ENCODE measurements at places on chromosomes 6 and 20.

- DNase-seq: no peak
- H3K4me3 ChIP-seq: peak overlapping the region; percentile 45
- H3K27ac ChIP-seq: peak overlapping the region; percentile 97
Measured at GRCh38 chr6:156773935-156774852, 3.0 kb upstream of the ARID1B start.

DNA sequence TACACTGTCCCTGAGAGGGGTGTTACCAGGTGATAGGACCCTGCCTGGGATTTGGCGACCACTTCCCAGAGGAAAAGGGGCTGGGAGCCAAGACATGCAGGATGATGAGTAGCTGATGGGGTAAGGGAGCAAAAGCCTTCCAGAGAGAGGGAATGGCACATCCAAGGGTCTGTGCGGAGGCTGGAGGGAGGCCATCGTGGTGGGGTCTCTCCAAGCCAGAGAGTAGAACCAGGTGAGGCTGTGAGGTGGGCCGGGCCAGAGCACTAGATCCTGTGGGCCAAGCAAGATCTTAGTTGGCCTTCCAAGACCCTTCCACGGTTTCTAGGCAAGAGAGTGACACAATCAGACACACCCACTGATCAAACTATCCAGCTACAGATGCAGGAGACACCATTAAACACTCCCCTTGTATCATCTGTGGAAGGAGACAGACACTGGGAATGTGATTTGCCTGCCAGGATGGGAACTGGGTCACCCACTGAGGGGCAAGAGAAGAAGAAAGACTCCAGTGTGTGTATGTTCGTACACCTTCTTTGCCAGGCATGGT lies 128.9 kb downstream of the BANF2 start:
- no peaks in the 10 kb centered on the region for H3K36me3 ChIP-seq
- DNase-seq: no peak
- no peak overlapping the region for H3K27ac ChIP-seq

DNA sequence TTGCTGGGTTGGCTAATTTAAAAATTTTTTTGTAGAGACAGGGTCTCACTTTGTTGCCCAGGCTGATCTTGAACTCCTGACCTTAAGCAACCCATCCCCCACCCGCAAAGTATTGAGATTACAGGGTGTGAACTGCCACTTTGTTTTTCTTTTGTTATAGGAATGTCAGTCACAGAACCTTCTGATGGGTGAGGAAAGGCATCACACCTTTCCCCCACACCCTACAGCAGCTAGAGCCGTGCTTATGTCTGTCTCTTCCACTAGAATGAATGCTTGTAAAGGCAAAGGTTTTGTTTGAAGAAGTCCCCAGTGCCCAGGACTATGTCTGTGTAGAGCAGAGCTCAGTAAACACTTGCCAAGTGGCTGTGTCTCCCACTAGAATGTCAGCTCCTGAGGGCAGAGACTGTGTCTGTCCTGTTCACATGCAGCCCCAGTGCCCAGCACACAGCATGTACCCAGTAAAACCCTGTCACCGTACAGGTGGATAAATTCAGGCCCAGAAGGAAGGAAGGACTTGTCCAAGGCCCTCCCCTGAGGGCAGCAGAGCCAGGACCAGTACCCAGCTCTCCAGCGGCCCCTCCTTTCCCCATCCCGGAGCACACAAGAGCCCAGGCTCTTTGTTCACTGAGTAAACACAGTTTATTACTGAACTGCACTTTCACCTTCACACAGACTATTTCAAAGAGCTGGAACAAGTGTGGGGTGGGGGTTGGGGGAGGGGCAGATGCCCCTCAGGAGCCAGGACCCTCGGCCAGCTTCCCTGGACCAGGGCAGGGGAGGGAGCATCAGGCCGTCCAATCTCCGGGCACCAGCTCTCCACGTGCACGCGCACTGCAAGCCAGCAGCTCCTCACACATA lies 26.4 kb downstream of the COX4I2 start:
- H3K27me3 ChIP-seq: no peaks in the 10 kb centered on the region
- DNase-seq: no peak
- H3K27ac ChIP-seq: peak overlapping the region; percentile 87
- H3K36me3 ChIP-seq: peaks cover 19% of the 10 kb centered on the region
- H3K4me3 ChIP-seq: no peak overlapping the region

DNA sequence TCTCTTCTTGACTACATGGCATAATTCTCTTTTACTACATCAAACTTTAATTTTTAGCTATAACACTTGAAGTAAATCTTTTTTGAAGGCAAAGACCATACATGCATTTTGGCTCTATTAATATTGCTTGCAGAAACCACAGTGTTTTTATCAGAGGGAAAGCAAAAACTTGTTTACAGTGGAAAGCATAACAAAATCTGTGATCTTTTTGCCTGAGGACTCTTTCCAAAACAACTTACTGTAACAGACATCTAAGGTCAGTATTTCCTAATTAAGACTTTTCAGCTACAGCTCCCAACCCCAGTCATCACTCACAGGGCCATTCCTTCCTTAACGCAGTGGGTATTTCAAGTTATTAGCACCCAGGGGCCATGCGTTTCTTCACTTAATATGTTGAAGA lies 274.7 kb downstream of the CDKAL1 start:
- no peak overlapping the region for H3K4me3 ChIP-seq
- no peaks in the 10 kb centered on the region for H3K36me3 ChIP-seq
- no peak for DNase-seq
- H3K27me3 ChIP-seq: no peaks in the 10 kb centered on the region
- peak overlapping the region; percentile 2 for H3K27ac ChIP-seq

DNA sequence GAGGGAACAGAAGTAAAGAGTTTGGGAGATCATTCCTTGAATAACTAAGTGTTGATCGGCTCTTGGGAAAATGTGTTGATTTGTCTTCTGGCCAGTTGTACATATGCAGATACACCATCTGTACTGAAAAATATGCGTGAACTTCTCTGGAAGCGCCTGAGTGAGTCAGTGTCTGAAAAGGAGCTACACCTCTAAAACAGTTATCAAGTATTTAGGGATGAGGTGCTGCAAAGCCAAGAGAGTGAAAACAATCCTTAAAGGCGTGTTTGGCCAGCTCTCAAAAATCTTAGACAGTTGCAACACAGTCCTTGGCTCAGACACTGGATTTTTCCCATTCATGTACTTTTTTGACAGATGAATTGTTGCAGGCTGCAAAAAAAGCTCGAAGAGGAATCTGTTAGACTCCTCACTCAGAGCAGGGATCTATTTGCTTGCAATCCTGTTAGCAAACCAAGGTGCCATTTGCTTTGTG lies 61.3 kb downstream of the BMP6 start:
- no peak overlapping the region for H3K4me3 ChIP-seq
- no peaks in the 10 kb centered on the region for H3K36me3 ChIP-seq
- DNase-seq: no peak
- no peak overlapping the region for H3K27ac ChIP-seq
- peaks cover 5% of the 10 kb centered on the region for H3K4me1 ChIP-seq

- H3K27me3 ChIP-seq: no peaks in the 10 kb centered on the region
- DNase-seq: no peak
- H3K27ac ChIP-seq: no peak overlapping the region
- H3K36me3 ChIP-seq: no peaks in the 10 kb centered on the region
Measured at GRCh38 chr6:48184648-48185047, 73.7 kb upstream of the PTCHD4 start.

DNA sequence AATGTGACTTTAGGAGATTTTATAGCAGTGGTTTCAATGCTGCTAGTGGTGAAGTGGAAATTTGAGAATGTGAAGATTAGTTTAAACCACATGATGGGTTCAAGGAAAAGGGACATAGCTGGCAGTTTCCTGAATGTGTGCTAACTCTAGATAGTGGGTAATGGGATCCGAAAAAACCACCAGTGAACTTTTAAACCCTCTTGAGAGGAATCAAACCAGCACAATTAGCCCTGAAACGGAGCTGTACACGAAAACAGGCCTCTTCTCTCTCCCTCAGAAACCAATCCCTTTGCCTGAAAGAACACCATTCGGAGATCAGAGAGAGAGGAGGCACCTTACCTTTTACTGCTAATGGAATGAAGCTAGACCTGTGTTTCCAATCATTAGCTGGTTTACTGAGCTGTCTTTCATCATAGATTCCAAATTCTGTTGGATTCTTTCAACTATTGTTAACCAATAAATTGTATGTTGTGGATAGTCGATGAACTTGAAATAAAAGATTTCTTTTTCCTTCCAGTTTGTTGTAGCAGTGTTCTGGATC lies 103.9 kb downstream of the AIG1 start:
- no peaks in the 10 kb centered on the region for H3K27me3 ChIP-seq
- H3K27ac ChIP-seq: no peak overlapping the region
- no peak for DNase-seq
- no peak overlapping the region for H3K4me3 ChIP-seq

DNA sequence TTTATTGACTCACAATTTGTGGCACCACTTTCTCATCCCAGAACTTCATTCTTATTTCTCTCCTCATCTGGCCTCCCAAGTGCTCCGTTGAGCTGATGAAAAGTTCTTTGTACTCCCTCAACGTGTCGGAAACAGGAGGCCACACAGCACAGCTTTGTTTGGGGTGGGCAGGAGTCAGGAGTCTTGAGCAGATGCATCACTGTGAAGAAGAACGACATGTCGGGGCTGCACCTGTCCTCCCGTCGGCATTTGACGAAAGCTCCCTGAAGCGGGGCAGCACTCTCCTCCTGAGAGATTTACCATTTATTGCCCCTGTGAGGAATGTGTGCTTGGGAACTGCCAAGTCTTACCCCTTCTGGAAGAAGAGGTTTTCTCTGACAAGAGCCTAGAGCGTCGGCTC lies 28.1 kb downstream of the TAF8 start:
- no peaks in the 10 kb centered on the region for H3K27me3 ChIP-seq
- no peak for DNase-seq
- no peaks in the 10 kb centered on the region for H3K4me1 ChIP-seq
- peaks cover 51% of the 10 kb centered on the region for H3K36me3 ChIP-seq

GRCh38 chr20:9082741-9083140 lies 13.9 kb downstream of the PLCB4 start:
- H3K27me3 ChIP-seq: no peaks in the 10 kb centered on the region
- no peak overlapping the region for H3K27ac ChIP-seq
- no peak for DNase-seq
- no peaks in the 10 kb centered on the region for H3K4me1 ChIP-seq

GRCh38 chr6:31336896-31337496 lies 20.0 kb downstream of the HLA-B start:
- H3K27me3 ChIP-seq: no peaks in the 10 kb centered on the region
- no peaks in the 10 kb centered on the region for H3K36me3 ChIP-seq
- no peak for DNase-seq
- H3K27ac ChIP-seq: no peak overlapping the region
- H3K4me3 ChIP-seq: no peak overlapping the region
- no peaks in the 10 kb centered on the region for H3K4me1 ChIP-seq

- no peak overlapping the region for H3K27ac ChIP-seq
- H3K36me3 ChIP-seq: no peaks in the 10 kb centered on the region
- H3K4me3 ChIP-seq: no peak overlapping the region
- no peak for DNase-seq
Measured at GRCh38 chr6:33116417-33116816, 40.6 kb downstream of the HLA-DPB1 start.

DNA sequence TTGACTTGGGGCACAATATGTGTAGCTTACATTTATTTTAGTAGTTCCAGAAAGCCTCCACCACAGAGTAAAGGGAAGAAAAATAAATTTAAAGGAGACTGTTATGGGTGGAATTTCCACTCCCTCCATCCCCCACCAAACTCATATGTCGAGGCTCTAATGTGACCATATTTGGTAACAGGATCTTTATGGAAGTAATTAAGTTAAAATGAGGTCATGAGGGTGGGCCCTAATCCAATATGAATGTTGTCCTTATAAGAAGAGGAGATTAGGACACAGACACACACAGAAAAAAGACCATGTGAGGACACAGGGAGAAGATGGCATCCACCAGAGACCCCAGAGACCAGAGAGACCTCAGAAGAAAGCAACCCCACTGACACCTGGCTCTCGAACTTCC lies 189.7 kb downstream of the EDN1 start:
- no peaks in the 10 kb centered on the region for H3K4me1 ChIP-seq
- H3K27ac ChIP-seq: no peak overlapping the region
- H3K27me3 ChIP-seq: no peaks in the 10 kb centered on the region
- DNase-seq: no peak
- H3K36me3 ChIP-seq: no peaks in the 10 kb centered on the region

DNA sequence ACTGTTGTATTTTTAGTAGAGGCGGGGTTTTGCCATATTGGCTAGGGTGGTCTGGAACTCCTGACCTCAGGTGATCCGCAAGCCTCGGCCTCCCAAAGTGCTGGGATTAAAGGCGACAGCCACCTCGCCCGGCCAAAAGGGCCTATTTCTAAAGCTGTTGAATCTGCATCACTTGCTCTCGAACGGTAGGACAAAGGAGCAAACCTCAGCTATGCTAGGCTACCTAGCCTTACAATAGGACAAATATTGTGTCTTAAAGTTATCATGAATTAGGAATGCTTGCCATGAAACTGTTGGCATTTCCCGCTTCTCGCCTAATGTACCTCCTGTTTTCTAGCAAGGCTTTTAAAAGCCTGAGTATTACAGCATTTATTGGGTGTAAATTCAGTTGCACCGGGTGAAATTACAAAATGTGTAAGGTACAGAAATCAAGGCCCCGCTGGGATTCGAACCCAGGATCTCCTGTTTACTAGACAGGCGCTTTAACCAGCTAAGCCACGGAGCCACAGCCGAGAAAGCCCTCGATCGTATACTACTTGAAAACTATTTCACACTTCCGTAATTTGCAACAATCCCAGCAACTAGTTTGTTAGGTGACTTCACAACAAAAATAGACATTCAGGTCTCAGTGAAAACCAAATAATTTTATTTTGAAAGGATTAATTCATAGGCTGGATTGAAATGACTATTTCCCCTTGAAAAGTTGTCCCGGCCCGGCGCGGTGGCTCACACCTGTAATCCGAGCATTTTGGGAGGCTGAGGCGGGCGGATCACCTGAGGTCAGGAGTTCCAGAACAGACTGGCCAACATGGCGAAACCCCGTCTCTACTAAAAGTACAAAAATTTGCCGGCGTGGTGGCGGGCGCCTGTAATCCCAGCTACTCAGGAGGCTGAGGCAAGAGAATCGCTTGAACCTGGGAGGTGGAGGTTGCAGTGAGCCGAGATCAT lies 211.6 kb upstream of the ZNF184 start:
- H3K27ac ChIP-seq: no peak overlapping the region
- no peaks in the 10 kb centered on the region for H3K4me1 ChIP-seq
- H3K4me3 ChIP-seq: no peak overlapping the region
- no peaks in the 10 kb centered on the region for H3K36me3 ChIP-seq
- no peak for DNase-seq

GRCh38 chr6:16302721-16303552 lies 64.5 kb downstream of the GMPR start:
- H3K27ac ChIP-seq: no peak overlapping the region
- H3K4me3 ChIP-seq: no peak overlapping the region
- H3K36me3 ChIP-seq: peaks cover 11% of the 10 kb centered on the region
- peak; percentile 41 for DNase-seq

DNA sequence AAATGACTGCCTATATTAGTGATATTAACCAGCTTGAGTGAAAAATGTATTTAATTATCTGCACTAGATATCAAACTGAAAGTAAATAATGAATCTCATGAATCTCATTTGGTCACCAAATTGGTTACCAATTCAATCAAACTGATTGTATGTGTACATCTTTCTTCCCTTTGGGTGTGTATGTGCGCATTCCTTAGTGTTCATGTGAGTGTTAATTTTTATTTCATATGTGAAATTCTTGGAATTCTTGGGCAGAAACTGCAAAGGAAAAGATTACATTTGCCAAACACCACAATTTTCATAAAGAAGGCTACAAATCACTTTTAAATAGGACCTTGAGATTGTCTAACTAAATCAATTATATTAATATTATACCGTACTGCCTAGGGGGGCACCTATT lies 648.4 kb upstream of the MARCKS start:
- H3K4me1 ChIP-seq: no peaks in the 10 kb centered on the region
- no peak overlapping the region for H3K27ac ChIP-seq
- no peak overlapping the region for H3K4me3 ChIP-seq
- no peaks in the 10 kb centered on the region for H3K27me3 ChIP-seq
